ENCODE measurements at places on chromosomes 11 and 22.
A peak's percentile ranks its signal among the peaks of the same experiment; 100 is the strongest.

- DNase-seq, result no peak
These were observed at the start of gene BID for GRCh38 chr22:17774206-17774925. TSS of gene BID (minus strand) at chr22:17774469. CDS start at chr22:17750116, 24,353 bp downstream.

- no peak for DNase-seq
These were observed 63.2 kb downstream of the BTG4 start for GRCh38 chr11:111448831-111449557.

DNA sequence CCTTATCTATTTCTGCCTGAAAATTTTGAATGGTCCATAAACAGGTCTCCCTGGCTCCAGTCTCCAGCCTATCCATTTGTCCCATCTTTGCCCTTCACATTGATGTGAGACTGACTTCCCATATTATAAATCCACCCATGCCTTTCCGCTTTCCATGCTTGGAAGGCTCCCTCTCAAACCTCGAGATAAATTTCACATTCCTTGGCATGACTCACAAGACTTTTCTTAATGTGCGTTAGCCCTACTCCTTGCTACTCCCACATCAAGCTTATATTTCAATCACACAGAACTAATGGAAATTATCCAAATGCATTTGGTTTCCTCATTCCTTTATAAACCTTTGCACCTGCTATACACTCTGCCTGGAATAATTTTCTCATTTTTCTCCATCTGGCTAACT lies 163.7 kb upstream of the NTM start:
- no peak for DNase-seq

DNA sequence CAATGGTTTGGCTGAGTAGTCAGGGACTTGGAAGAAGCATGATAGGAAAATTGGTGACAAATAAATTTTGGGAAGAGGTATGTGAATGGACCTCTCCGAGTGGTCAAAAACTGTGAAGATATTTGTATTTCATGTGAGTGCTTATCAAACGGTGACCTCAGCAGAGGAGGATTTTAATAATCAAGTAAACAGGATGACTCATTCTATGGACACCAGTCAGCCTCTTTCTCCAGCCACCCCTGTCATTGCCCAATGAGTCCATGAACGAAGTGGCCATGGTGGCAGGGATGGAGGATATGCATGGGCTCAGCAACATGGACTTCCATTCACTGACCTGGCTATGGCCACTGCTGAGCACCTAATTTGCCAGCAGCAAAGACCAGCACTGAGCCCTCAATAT lies 21.2 kb downstream of the MS4A4E start:
- no peak for DNase-seq

- no peak for DNase-seq
These were observed 10.1 kb downstream of the AIP start for GRCh38 chr11:67492801-67493547.

DNA sequence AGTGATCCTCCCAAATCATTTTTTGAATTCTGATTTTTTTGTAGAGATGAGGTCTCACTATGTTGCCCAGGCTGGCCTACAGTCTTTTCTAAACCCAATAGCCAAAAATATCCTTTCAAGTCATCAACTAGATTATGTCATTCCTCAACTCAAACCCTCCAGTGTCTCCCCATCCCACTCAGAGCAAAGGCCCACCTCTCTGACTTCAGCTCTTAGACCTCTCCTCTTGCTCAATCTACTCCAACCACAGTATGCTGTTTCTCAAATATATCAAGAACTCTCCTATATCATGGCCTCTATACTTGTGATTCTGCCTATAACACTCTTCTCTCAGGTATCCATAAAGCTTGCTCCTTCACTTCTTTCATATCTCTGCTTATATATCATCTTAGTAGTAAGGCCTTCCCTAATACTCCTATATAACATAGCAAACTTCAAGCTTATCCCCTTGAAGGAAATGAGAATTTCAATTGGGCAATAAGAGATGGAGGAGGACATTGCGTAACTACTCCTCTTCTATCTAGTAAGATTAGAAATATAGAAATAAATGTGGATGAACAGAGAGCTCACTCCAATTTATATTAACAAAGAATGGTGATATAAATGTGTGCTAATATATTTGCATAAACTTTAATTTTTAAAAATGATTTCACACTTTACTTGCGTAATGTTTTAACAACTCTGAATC lies 24.5 kb downstream of the DLG2 start:
- DNase-seq, result peak; percentile 46

GRCh38 chr11:14249121-14249963 lies 109.6 kb downstream of the RRAS2 start:
- DNase-seq, result peak; percentile 70

- DNase-seq, result peak; percentile 79
These were observed at the start of gene CDPF1 for GRCh38 chr22:46250035-46250782. TSS of gene CDPF1 (minus strand) at chr22:46250293. CDS start at chr22:46248284, 2,009 bp downstream.

GRCh38 chr22:41805639-41806038 lies 5.2 kb downstream of the CCDC134 start:
- no peak for DNase-seq

GRCh38 chr11:110295531-110296225 lies 736 bp downstream of the RDX start:
- DNase-seq, result peak; percentile 30

- peak; percentile 84 for DNase-seq
These were observed 73.3 kb upstream of the ZBED5 start for GRCh38 chr11:10930972-10931760.
